ENCODE measurements at places on chromosomes 7 and 10.

GRCh38 chr10:132271458-132272230 is 36.1 kb downstream of the STK32C start:
- no peak for DNase-seq

- DNase-seq = peak; percentile 52
These were observed 29.3 kb upstream of the ADD3 start for GRCh38 chr10:109978481-109978880.

DNA sequence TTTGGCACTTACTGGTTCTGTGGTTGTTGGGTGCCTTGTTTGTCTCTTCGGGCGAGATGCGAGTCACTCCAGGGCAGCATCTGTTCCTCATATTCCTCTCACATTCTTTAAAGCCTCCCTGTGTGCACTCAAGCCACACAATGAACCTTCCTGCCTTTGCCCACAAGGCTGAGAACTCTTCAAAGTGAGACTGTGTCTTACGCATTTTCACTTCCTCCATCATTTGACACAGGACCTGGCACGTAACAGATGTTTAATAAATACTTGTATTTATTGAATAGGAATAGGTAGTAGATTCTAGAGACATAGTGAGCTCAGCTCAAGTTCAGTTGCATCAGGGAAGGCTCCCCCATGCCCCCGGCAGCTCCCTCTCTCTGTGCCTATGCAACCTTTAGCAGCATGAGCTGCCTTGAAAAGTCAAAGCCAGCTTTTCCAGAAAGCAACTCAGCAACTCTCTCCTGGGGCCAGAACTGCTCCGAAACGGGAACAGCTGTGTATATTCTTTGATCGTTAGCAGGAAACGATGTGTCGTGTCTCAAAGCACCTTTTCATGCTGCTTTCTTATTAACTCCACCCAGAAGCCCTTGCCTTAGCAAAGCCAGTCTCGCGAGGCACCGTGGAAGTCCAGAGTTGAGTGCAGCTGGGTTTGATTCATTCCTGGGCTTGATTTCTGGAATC is 97.5 kb downstream of the PFKFB3 start:
- no peak for DNase-seq

DNA sequence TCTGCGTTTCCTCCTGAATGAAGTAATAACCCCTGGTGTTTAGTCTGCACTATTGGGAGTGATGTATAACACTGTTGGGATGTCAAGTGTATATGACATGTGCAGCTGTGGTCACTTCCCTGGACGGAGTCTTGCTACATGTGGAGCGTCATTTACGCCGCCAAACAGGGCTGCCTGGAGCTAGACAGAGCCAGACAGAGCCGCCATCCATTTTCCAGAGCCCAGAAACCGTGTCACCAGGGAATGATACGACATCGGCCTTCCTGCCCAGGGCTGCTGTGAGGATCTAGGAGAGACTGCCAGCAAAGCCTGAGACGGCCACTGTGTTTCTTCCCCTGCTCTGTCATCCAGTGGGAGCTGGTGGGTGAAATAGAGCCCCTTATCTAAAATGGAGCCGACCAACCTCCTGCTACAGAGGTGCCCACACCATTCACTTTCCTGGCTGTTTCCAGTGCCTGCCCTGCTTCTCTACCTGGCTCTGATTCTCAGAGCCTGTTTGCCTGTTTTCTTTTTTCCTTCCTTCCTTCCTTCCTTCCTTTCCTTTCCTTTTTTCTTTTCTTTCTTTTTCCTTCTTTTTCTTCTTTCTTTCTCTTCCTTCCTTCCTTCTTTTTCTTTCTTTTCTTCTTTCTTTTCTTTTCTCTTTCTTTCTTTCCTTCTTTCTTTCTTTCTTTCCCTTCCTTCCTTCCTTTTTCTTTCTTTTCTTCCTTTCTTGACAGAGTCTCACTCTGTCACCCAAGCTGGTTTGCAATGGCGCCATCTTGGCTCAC is 13.3 kb upstream of the FGFR2 start:
- DNase-seq = no peak

- DNase-seq = no peak
These were observed 124.0 kb downstream of the CELF2 start for GRCh38 chr10:11141571-11142091.

GRCh38 chr7:124643311-124643811 is 122.2 kb downstream of the GPR37 start:
- DNase-seq = no peak

GRCh38 chr10:21891439-21891838 is 112.1 kb downstream of the DNAJC1 start:
- DNase-seq = no peak

DNA sequence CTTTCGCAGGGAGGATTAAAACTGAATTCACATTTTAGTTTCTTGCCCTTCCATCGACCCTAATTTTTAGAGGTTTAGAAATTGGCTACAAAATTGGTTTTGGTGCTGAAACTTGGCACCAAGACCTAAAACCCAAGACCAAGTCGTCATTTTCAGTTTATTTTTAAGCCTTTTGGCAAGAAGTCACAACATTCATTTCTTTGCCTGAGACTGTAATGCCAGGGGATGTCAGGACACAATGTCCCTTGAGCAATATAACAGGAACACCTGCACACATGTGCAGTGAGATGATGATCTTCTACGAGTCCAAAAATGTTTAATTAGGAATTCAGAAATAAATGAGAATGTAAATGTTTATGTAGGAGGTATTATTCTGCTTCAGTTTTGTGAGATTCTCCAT is 335.4 kb upstream of the ANKRD30A start:
- no peak for DNase-seq

- peak; percentile 5 for DNase-seq
These were observed 297.3 kb upstream of the LYZL1 start for GRCh38 chr10:28991333-28992270.

GRCh38 chr10:24974976-24975375 is 22.6 kb upstream of the PRTFDC1 start:
- no peak for DNase-seq

DNA sequence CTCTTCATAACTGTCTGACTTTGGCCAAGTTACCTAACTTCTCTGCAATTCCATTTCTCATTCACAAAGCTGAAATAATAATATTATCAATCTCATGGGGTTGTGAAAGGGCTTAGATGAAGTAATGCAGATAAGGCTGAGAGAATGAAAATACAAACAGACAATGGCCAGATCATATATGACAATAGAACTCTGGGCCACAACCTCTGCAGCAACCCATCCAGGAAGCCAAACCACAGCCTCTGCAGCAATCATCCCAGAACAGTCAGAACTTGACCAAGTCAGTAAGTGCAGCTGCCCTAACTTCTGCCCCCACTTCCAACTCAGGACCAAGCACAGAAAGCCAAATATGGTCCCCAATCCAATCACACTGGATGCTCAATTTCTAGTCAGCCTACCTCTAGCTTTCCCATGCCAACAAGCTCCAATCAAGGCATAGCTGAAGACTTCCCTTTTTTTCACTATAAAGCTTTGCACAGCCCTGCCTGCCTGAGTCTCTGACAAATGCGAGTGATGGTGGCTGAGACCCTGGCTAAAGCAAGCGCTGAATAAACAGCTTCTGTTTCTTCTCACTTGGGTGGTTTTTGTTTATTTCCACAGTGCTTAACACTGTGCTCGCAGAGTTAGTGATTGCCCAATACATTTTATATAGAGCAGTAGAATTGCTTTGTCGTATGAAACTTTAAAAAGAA is 34.8 kb upstream of the TNPO3 start:
- no peak for DNase-seq

DNA sequence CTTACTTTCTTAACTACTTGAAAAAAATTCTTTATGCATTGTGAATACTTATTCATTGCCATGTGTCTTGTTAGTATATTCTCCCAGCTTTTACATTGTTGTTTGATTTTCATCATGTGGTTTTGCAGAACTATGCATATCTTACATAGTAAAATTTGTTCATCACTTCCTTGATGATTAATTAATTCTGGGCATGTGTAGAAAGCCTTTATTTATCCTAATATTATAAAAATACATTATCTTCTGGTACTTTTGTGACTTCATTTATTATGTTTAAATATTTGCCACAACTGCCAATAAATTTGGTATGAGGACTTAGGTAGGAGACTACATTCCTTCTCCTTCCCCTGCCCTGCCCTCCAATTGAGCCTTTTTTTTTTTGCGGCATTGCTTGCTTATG is 166.0 kb upstream of the ZNF32 start:
- DNase-seq = no peak

Measured in stimulated activated CD4-positive, alpha-beta T cell treated with anti-CD3 and anti-CD28 coated beads, Interleukin-1b, Interleukin-23, amount 100 ng/mL, for 24 hours (primary cell).